Stimulated activated CD4-positive, alpha-beta T cell treated with anti-CD3 and anti-CD28 coated beads, Interleukin-4, amount 100 ng/mL, for 24 hours (primary cell): ENCODE measurements at places on chromosomes 6 and 20.

GRCh38 chr20:47493963-47494293 lies 7.8 kb upstream of the NCOA3 start:
- DNase-seq, result no peak

- DNase-seq, result no peak
These were observed 115.5 kb downstream of the NFATC2 start for GRCh38 chr20:51426718-51427650.

DNA sequence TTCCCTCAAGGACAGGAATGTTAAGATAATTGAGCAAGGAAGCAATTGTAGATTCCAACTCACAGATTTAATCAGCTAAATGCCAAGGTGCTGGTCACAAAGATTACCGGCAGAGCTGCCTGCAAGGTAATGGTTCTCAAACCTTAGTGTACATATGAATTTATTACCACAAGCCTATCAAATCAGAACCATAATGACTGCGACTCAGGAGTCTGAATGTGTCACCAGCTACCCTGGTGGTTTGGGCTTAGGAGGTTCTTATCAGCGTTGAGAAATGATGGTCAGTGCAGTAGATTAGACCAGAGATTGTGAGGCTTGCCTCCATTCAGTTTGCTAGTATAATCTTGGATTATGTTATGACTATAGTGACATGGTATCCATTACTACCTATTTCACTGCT lies 78.9 kb downstream of the MTFR2 start:
- DNase-seq, result no peak

GRCh38 chr6:34284563-34285447 lies 36.0 kb upstream of the SMIM29 start:
- no peak for DNase-seq

DNA sequence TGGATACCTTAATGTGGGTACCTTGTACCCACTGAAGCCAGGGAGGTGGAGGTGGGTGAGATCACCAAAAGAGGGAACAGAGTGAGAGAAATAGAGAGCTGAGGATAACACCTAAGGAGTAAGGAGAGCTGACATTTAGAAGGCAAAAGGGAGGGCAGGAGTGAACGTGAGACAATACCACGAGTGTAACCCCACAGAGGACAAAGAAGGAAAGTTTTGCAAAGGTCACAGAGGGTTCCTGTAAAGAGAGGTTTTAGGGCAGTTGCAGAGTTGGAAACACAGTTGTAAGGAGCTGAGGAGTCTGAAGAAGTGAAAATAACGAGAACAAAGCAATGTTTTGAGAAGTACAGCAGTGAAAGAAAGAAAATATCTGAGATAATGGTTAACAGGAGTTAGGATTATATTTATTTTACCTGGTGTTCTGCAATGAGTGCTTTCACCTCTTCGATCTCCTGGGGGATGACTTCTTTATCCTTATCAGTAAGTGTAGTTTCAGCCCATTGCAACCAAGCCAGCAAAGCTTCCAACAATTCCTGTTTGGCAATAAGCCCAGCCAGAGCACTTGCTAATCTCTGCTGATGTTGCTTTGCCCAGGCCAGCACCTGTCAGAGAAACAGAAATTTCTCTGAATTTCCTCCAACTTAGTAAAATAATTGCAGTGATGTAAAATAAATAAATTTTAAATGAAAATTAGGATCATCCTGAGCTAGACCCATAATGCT lies 166.8 kb downstream of the DST start:
- no peak for DNase-seq

GRCh38 chr6:40077315-40077714 lies 143.1 kb upstream of the MOCS1 start:
- DNase-seq, result no peak

- no peak for DNase-seq
These were observed 213.6 kb upstream of the PLCB4 start for GRCh38 chr20:8855315-8855714.

GRCh38 chr6:130202782-130203181 lies 20.0 kb downstream of the SAMD3 start:
- DNase-seq, result peak; percentile 11

GRCh38 chr20:39939241-39939865 lies 749.7 kb downstream of the MAFB start:
- DNase-seq, result no peak

- no peak for DNase-seq
These were observed 33.2 kb upstream of the VGLL2 start for GRCh38 chr6:117232196-117232595.

DNA sequence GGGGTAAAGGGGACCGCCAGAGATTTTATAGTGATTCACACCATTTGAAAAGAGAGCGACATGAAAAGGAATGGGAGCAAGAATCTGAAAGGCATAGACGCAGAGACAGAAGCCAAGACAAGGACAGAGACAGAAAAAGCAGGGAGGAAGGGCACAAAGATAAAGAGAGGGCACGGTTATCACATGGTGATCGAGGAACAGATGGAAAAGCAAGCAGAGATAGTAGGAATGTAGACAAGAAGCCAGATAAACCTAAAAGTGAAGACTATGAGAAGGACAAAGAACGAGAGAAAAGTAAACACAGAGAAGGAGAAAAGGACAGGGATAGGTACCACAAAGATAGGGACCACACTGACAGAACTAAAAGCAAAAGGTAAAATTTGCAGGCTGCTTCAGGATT lies 77.7 kb downstream of the PHF3 start:
- no peak for DNase-seq

DNA sequence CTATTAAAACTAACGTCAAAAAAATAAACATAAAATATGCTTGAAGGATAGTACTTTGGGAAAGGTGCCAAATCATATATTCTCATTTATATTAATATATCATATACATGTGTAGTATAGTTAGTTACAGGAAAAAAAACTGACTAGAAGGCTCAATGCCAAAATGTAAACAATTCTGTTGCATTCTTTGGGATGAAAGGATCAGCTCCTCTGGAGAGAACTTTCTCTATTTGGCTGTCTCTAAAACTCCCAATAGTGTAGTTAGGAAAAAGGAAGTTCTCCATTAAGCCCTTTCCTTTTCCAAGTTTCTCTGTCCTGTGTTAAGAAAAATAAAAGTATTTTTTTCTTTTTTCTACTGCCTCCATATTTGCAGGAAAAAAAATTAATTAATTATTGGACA lies 86.5 kb upstream of the BTN3A2 start:
- no peak for DNase-seq

DNA sequence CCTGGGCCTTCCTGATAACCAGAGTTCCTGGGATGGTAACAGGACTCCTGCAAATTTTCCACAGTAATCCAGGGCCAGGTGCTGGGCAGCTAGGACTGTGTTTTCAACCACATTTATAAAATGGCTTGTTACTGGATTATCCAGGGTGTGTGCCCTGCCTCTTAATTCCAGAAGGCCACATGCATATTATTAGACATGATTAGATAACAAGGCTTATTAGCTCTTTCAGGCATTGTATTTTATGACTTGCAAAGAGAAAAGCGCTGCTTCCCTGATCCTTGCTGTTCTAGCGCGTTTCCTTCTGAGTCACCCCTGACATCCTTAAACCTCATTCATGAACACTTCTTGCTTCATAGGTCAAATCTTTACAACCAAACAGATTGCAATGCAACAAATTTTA lies 208.6 kb downstream of the UST start:
- no peak for DNase-seq

DNA sequence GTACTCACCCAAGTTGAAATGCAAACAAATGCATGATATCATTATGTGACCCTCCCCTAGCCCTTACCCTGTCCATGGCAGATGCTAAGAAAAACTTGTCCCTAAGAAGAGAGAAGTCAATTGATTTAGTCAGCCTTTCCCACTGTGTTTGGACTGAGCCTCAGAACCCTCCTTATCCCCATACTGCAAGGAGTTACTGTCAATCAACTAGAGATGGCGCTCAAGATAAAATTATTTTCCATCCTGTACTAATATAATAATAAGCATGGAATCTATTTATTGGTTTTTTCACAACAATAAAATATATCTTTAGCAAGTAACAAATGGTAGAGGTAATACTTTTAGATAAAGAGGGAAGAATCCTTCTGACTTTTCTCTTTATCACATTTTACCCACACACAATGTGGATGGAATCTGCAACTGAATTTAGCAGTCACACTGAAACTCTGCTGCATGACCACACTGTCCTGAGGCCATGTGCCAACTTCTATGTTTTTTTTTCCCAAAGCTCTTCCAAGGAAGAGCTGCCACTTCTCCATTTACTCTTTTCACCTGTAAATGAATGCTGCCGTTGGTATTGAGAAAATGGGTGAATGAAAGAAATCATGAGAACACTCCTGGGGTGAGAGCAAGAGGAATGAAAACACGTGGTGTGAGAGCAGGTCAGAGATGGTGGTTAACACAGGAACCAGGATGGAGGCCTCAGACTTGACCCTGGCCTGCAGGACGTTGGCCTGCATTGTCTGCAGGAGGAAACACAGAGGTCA lies 10.5 kb downstream of the NT5E start:
- DNase-seq, result no peak

DNA sequence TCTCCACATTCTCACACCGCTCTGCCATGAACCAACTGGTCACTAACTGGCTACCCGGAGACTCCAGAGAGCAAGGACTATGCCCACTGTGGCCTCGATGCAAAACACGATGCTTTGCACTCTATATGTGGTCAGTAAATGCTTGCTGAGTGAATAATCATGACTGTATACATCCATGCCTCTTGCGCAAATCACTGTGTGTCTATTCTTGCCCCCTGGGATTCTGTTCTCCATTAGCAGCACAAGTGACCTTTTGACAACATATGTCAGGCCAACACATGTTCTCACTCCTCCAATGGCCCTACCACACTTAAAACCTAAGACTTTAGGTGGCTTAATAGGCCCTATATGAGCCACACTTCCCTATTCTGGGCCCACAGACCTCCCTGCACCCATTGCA lies 16.9 kb downstream of the KIF16B start:
- DNase-seq, result no peak

- no peak for DNase-seq
These were observed 1.2 kb upstream of the ZNF184 start for GRCh38 chr6:27474172-27474465.
